ENCODE measurements at places on chromosomes 2 and 18.

DNA sequence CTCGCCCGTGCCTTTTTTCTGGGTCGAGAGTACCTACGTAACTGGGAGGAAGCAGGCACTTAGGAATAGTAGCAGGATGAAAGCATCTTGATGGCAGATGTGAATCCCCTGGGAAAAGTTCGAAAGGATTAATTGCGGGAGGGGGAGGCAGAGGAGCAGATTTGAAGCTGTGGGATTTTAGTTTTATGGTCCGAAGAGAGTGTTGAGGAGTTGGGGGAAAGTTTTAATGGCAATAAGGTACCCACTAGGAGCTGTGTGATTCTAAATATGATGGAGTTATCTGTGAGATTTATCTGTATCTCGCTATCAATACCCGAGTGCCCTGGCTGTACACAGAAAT lies 1.1 kb downstream of the AGFG1 start:
- DNase-seq: no peak

DNA sequence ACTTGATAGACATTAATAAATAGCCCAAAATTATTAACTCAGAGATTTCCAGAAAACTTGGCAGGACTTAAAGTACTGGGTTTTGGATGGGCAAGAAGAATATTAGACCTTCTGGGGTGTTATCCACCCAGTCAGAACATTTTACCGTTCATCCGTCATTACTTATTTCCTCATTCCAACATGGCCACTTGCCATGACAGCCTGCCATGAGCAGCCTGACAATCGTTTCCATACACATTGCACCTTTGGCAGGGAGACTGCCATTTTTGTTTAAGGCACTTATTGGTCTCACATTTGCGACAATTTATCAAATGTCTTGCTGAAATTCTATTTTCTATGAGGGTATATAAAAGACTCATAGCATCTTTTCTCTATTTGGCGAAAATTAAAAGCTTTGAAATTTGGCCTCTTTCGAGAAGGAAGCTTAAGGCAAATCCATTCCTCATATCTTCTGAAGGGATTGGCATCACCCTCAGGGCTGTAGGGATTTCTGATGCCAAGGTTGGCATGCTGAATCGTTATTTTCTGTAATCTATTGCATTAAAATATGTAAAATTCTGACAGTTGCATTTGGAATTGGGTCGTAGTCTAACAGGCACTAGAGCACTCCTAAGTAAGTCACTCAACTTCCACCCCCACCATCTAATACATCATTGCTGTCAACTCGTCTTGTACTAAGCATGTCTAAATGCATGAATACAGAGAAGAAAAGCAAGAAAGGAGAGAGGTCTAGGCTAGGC lies 406.3 kb upstream of the PIK3C3 start:
- DNase-seq: no peak

- no peak for DNase-seq
These were observed 213.3 kb downstream of the NAPG start for GRCh38 chr18:10739152-10739551.

DNA sequence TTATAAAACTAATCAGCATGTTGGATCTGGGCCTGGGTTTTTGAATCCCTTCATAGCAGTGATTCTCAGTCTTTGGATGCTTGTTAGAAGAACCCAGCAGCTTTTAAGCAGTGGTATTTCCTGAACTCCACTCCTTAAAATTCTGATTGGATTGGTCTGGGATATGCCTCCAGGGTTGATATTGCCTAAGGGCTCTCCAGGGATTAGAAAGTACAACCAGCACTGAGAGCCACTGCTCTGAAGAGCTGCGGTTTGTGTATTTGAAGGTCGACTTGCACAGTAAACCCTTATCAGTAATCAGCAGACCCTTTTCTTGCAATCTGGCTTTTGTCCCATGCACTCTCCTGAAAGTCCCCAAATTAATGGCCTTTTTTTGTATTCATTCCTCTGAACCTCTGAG lies 17.0 kb upstream of the RBMS1 start:
- no peak for DNase-seq

GRCh38 chr2:95307036-95307435 lies 9.9 kb downstream of the KCNIP3 start:
- no peak for DNase-seq

- DNase-seq: no peak
These were observed 43.6 kb upstream of the PXDN start for GRCh38 chr2:1787755-1788477.

- DNase-seq: no peak
These were observed 91.3 kb downstream of the BAZ2B start for GRCh38 chr2:159525012-159525411.

- DNase-seq: no peak
These were observed 55.1 kb downstream of the AAK1 start for GRCh38 chr2:69588403-69588802.

- DNase-seq: no peak
These were observed 186.4 kb upstream of the ST6GAL2 start for GRCh38 chr2:107072150-107072940.

DNA sequence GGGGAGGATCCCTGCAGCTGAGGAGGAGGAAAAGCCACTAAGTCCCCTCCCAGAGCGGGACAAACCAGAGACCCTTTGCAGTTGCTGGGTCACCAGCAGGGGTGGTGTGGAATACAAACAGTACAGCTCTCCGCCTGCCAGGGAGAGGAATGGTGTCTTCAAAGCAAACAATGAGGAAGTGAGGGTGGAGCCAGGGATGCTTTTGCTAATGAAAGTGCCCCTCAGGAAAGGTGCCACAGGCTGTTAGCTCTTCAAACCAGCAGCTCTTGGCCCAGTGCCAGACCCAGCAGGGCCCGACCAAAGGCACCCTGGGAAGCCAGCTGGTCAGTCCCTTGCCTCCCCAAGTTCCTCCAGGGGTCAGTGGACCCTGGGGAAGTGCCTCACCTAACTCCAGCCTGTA lies 102.8 kb downstream of the HIBCH start:
- peak; percentile 8 for DNase-seq

DNA sequence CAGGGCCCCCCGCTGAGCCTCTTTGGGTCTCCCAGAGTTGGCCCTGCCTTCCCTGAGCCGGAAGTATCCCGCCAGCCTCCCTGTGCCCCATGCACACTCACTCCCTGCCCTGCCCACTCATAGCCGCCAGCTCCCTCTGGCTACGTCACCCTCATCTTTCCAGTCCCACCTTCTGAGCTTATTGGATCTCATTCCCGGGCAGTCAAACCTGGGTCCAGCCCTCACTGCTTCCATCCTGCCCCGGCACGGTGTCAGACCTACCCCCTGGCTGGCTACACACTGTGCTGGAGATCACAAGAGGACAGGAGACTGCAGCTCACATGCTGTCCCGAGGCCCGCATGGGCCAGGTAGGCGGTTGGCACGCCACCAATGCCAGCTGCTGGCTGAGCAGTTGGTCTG lies 147.2 kb downstream of the ASB1 start:
- no peak for DNase-seq

DNA sequence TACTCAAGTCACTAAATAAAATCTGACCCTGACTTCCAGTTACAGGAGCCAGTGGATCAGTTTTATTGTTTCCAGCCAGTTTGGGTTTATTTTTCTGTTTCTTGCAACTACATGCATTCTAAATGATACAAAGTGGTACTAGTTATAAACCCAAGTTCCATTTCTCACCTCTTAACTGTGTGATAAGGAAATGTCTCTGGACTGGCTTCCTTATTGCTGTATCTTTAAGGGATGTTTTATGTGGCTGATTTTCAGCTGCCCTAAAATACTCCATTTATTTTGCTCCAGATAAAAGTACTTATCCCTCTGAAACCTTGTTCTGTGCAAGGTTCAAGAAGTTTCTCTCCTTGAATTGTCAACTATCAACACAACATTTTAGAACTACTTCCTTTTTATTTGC lies 107.9 kb upstream of the DLX2 start:
- no peak for DNase-seq

DNA sequence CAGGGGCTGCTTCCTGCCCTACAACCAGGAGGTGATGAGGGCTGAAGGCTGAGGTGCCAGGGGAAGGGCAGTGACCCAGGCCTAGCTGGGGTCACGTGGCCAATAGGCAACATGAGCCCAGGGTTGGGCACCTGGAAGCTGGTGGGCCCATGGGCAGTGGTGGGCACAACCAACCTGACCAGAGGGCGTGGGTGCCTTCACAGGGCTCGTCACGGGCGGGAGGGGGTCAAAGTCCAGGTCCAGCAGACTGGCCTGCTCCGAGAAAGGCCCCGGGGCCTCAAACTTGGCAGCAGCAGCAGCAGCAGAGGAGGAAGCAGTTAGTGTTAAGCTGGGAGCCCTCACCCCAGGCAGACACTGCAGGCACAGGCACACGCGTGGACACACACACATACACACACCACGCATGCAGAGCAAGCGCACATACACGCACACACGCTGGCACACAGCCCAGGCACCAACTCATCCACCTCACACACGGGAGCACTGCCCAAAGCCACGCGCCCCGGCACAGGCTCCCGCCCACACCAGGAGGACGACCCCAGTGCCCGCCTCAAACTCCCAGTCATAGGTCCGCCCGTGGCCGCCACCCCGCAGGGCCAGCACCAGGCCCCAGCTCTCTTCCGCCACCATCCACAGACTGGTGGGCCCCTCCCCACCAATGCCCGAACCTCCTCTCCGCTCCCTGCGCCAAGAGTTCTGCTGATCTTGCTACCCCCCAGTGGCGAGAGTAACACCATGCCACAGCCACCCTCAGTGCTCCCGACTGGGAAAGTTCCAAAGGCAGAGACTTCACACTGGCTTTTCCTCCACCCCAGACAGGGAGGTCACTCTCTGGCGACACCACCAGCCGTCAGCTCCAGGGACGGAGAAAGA lies 53.0 kb downstream of the BIN1 start:
- DNase-seq: no peak

- no peak for DNase-seq
These were observed 258.7 kb downstream of the TTC32 start for GRCh38 chr2:19643117-19643518.

DNA sequence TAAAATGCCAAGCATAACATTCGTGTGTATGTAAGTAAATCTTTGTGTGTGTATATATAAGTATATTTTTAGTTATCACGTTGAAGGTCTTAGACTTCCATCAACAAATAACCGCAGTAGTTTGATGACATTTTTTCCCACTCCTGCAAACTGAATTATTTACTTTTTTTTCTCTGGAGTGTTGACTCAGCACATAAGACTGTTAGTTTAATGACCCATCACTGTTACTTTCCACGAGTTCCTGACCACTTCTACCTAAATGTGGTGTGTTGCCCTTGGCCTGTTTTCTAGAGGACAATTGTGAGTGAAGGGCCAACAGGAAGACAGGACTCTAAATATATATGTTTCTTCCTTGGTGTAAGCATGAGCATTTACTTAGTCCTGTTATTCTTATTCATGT lies 71.3 kb upstream of the TXNDC2 start:
- peak; percentile 75 for DNase-seq

GRCh38 chr2:226943862-226944620 lies 108.2 kb downstream of the RHBDD1 start:
- no peak for DNase-seq

GRCh38 chr2:41806286-41806685 lies 241.5 kb upstream of the PKDCC start:
- no peak for DNase-seq

- peak; percentile 76 for DNase-seq
These were observed 26.6 kb upstream of the NOTO start for GRCh38 chr2:73175663-73176204.

DNA sequence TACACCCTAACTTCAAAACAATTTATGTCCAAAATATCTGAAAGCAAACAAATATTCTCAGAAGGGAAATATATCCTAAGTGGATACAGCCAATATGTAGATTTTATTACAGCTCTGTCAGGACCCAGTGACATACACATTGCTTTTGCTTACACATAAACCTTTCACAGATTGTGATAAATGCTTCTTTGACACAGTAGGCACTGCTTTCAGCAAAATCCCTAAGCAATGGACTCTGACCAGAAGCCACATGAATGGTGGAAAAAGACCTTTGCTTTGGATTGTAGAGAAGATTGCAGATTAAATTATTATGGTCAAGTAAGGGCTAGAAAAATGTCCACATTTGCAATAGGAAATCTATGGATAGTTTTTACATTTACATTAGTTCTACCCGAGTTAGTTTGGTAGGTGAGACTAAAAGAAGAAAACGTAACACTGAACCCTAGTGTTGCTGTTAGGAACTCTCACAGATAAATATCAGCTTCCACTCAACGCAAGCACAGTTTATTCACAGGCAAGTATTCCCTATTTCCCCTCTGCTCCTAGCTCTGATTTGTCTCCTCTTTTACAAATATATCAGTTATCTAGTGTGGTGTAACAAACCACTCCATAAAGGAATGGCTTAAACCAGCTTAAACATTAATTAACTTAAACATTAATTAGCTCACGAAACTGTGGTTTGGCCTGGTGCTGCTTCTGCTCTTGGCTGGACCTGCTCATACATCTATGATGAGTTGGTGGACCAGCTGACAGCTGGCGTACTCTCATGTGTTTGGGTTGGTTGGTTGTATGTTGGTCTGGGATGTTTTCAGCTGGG lies 23.6 kb upstream of the SERPINE2 start:
- no peak for DNase-seq

DNA sequence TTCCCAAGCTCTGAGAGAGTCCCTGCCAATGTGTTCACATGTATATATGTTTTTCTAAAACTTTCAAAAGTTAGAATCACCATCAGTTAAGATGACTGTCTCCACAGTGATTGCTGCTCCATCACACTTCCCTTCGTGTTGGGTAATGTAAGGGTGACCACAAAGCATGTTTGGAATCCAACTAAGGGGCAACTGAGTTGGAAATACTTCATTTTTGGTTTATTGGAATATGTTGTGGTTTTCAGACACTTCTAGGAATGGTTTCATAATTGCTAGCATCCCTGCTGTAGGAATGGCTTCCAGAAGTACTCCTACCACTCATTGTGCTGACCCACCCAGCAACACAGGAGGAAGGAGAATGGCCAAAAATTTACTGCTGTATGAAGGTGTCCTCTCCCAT lies 212.5 kb upstream of the GULP1 start:
- peak; percentile 79 for DNase-seq

DNA sequence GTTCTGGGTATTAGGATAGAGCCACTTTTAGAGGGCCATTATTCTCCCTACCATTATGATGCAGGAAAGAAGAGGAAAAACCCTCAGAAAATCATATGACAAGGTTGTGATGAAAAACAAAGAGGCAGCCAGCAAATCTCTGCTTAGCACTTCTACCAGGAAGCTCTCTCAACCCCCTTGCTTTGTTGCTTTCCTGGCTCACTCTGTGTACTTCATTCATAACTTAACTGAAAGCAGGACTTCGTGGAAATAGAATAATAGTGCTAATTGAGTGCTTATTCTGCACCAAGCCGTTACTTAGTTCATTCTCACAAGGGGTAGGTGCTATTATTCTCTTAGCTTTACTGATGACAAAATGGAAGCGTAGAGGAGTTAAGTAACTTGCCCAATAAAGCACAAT lies 354.1 kb downstream of the HRH4 start:
- DNase-seq: no peak

GRCh38 chr2:55761526-55761925 lies 67.9 kb upstream of the PNPT1 start:
- DNase-seq: no peak

- DNase-seq: no peak
These were observed 128.0 kb upstream of the CCDC150 start for GRCh38 chr2:196511258-196512168.

GRCh38 chr2:25592766-25593292 lies 80.5 kb downstream of the DTNB start:
- DNase-seq: no peak

Data from ELR (cell line).